ENCODE measurements at places on chromosomes 6 and 20.

GRCh38 chr6:108581237-108581931, 20.7 kb downstream of the FOXO3 start:
- DNase-seq = no peak

- DNase-seq = peak; percentile 13
Observed at GRCh38 chr6:30615219-30615957, 1.7 kb downstream of the PPP1R10 start.

DNA sequence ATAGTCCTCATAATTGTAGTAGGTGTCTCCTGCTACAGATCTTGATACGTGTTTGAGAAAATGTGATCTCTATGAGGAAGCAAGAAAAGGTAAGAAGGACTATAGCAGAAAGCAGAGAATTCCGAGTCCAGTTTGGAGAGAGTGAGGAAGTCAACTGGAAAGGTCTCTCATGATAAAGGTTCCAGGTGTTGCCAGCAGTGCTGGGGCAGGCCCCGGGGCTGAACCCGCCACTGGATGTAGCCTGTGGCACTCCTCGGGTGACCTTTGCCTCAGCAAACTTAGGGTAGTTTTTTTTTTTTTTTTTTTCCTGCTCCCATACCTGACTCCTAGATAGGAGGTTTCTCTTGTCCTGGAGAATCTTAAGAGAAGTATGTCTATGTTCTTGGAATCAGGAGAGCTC, 62.8 kb downstream of the FAM120B start:
- no peak for DNase-seq

GRCh38 chr20:35398660-35399144, 13.1 kb downstream of the UQCC1 start:
- DNase-seq = no peak

DNA sequence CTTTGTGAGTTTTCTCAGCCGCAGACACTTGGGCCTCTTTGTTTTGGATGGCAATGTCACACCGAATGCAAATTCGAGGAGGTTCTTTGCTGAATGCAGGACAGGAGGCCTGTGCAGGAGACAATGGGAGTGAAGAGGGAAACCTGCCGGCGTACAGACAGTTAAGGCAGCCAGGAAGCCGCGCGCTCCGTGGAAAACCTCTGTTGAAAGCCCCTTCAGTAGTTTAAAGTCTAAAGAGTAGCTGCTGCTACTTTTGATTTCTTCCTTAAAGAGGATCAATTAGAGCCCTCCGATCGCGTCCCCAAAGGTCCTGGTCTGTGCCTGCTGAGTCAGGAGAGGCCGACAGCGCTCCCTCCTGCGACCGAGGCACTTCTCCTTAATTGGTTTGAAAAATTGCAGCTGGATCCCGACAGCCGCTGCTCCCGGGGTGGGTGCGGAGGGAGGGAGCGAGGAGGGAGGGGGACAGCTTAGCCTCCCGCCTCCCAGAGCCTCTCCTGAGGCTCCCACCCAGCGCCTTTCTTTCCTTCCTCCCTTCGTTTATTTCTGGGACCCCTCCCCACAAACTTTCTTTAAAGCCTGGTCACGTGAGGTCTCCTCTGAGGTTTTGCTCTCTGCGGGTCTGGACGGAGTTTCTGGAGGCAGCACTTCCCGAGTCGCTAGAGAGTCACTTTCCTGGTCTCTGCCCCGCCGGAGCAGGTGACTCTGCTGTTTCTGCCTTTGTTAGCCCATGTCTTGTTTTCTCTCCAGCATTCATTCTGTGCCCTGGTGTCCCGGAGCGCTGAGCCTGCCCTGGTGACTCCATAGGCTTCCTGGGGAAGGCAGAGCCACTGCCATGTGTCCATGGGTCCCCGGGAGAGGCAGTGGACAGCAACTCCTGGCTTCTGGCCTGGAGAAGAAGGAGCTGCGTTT, 22.3 kb upstream of the RPP40 start:
- DNase-seq = no peak

GRCh38 chr20:4795394-4795793, 73.7 kb downstream of the PRND start:
- DNase-seq = no peak

DNA sequence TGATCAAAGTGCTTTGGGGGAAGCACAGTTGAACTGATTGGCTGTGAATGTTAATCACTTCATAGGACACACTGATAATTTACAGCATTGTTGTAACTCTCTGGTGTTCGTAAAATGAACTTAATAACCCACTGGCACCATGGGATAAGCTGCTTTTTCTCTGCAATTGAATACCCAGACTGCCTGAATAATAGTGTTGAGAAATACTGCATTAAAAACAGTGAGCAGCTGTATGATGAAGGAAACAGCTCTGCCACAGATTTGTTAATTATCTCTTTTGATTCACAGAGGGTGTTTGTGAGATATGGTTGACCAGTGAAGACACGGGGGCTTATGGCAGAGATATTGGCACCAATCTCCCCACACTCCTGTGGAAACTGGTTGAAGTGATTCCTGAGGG, 420.9 kb downstream of the CDKAL1 start:
- DNase-seq = peak; percentile 47

DNA sequence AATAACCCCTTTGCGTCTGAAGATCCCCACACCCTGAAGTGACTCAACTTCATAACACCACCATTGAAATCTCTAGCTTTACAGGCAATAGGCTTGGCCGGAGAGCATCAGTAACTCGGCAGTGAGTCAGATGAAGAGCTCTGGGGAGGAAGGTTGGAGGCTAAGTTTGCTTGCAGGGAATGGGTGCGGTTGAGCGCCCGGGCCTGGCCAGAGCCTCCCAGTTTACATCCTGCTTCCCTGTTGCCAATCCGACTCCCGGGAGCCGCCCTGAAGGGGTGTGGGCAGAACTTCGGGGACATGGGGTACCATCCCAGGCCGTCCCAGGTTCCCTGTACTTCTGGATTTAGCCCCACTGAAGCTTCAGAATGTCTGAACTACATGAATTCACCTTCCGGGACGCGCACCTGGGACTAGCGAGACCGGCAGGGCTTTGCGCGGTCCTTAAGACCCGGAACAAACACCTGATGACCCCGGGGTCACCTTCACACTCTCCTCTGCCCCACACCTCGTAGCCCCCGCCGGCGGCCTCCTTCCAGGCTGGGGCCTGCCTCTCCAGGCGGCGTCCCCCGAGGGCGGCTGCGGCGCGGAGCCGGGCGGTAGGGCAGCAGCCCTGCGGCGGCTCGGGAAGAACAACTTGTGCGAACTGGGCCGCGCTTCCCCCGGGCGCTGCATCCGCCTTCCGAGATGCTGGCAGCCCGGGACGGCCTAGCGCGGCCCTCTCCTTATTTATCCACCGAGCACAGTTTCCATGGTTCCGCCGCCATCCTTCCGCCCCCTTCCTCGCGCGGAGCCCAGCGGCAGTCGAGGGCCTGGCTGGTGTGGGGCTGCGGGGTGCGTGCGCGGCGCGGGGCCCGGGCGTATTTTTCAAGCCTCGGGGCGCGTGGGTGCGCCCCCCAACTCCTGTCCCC, 56.6 kb upstream of the RREB1 start:
- no peak for DNase-seq

DNA sequence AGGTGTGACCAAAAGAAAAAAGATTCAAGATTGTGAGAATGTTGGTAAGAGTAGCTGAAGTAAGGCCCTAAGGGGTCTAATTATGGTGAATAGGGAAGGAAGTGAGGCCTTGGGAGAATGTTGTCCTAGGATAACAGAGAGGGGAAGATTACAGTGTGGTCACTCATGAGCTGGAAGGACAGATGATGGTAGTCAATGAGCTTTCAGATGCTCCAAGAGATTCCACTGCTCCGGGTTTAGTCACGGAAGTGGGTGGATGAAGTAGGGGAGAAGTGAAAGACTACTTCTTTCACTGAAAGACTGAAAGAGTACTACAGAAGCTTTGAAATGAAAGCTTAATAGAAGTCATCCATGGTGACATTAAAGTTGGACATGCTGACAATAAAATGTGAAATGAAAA, 108.5 kb downstream of the MMS22L start:
- no peak for DNase-seq

GRCh38 chr6:20375436-20375835, 26.2 kb upstream of the E2F3 start:
- no peak for DNase-seq

DNA sequence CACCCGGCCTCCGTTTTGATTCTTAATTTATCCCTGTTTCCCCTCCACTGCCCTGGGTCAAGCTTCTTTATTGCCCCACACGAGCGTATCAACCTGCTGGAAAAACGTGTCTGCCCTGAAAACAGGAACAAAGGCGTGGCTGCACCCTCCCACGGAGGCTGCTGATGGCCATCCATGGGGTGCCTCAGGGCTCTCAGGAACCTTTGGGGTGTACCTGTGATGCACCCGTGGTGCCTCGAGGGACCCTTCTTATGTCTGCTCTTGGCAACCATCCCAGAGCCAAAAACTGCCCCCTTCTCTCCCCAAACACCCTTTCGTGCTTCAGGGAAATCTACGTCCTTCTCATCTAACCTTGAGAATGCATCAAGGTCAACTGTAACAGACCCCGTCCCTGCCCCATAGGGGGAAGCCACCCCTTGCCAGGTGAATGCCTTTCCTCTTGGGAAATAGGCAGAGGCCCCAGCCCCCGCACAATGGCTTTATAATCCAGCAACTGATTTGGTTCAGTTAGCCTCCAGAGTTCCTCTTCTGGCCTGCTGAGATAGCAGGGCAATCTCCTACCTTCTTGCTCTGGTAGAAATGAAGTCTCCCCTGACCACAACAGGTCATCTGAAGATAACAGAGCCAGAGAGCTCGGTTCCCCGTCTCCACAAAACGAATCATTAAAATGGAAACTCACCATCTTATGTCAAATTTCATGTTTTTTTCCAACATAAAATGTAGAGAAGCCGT, 29.4 kb downstream of the PSMG4 start:
- DNase-seq = no peak

DNA sequence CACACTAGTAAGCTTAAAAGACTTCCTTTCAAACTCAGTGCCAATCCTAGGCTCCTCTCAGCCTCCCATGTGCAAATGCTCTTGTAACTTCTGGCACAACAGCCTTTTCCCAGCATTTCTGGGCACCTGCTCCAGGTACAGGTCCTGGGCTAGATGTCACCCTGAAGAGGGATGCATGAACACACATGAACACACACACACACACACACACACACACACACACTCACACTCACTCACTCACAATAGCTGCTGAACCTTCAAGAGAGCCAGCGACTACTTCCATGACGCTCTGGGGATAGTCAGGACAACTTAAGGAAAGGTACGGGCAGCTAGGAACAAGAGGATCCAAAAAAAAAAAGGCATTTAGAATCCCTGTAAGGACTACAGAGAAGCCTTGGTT, 122.8 kb downstream of the INSM1 start:
- DNase-seq = no peak

DNA sequence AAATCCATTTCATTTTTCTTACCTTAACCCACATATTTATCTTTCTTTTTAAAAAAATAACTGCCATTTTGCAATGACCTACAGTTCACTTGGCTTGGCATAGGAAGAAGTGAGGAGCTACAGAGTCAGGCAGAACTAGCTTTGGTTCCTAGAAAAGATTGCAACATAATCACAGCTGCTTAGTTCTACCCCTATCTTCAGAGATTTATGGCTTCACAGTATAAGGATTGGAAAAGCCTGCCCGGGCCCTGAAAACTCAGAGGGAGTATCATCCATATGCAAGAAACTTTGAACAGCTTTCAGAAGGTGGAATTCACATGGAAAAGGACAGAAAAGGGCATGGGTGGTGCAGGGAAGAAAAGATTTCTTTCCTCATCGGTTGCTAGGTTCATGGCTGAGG, 774.3 kb upstream of the CHD6 start:
- DNase-seq = no peak

DNA sequence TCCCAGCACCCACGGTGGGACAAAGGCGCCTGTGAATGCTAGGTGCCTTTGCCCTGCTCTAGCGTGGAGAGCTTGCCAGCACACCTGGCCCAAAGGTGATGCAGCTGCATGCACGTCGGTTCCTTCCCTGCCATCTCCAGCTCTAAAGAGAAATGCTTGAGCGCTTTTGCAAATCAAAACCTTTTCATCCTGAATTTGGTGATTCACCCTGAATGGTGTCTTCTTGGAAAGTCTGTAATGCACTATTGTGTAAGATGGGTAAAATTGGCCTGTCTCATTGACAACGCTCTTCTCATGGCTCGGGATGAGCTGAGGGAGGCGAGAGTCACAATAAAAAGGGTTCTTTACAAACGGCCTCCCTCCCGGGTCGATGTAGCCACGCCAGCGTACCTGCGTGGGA, 103.1 kb upstream of the ID4 start:
- no peak for DNase-seq

GRCh38 chr6:149060300-149060984, 257.1 kb upstream of the TAB2 start:
- DNase-seq = no peak

DNA sequence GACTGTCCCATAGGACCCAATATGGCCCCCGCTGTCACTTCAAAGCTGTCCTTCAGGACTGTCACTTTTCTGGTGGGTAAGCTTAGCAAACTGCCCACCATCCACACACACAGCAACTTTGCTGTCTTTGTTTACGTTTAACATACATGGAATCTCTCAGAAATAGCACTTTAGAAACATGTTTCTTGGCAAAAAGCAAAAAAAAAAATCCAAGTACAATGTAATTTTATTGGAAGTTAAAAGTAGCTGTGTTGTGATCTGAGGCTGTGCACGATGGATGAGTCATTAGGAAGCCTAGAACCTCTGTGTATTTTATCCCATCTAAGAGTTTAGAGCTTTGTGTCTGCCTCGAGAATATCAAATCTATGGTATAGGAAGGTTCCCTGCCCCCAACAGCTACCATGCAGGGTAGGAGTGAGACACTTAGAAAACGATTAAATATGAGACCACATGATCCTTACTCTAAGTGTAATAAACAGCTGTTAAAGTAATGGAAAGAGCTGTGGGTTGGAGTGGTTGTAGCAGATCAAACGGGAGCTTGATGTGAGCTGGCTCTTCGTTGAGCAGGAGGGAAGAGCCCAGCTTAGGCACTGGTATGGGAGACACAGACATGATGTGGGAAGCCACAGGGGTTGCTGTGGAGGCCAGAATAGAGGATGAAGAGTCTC, 119.5 kb downstream of the PLEKHG1 start:
- no peak for DNase-seq

GRCh38 chr6:14079433-14079832, 38.1 kb upstream of the CD83 start:
- DNase-seq = no peak

GRCh38 chr20:20237093-20237959, 130.6 kb upstream of the INSM1 start:
- peak; percentile 87 for DNase-seq

- no peak for DNase-seq
Observed at GRCh38 chr6:166413491-166413951, 30.8 kb upstream of the MPC1 start.
